CD4-positive, alpha-beta T cell treated with Interleukin-21 for 1 hour (primary cell): ENCODE measurements at places on chromosomes 7 and 10.

GRCh38 chr7:69698109-69698825 lies 100.0 kb downstream of the AUTS2 start:
- no peak for DNase-seq

DNA sequence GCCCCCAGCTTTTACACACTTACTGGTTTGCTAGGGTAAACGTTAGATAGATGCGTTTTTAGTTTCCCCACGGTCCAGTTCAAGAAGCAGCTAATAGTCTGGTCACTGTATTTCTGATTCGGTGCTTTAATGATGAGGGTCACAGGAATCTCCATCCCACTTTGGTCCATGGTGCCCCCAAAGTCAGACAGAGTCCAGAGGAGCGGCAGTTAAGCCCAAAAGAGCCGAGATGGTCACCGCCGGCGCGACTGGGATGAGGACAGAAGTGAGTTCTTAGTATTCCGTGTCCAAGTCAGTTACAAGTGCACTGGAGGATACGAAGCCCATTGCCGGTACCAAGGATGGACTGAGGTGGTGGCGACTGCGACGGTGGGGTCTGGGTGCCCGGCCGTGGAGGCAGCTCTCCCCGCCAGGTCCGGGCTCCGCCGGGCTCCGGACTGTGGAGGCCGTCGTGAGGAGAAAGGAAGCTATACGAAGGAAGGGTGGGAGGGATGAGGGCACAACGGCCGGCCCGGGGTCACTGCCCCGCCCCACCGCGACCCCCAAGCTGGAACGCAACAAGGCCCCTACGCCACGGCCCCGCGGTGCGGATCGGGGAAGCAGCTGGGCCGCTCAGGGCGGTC lies 663 bp downstream of the HERPUD2 start:
- no peak for DNase-seq

GRCh38 chr7:151115836-151116418 lies 29.7 kb downstream of the AGAP3 start:
- DNase-seq = no peak

- no peak for DNase-seq
Observed at GRCh38 chr7:52712938-52713337, 322.5 kb upstream of the POM121L12 start.

DNA sequence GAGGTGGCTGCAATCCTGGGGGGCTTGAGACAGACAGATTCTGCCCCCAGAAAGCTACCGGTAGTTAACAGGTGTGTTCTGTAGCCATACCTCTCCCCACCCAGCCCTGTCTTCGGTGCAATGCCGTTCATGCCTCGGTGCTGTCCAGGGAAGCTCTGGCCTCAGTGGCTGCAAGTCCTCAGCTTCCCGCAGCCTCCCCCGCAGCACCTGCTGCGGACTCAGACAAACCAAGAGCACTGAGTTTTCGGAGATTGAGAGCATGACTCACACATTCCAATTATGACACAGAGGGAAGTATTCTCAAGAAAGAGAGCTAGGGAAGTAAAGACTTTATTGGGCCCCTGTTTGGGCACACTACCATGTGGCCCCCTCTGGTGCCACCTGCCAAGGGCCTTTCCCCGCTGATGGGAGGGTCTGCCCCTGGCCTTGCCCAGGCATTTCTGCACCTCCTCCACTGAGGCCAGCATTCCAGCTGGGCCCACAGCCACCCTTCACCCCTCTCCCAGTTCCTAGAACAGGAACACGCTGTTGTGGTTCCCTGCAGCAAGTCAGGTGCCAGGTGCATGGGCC lies 30.2 kb upstream of the EZH2 start:
- DNase-seq = no peak

GRCh38 chr10:125549653-125550052 lies 133.3 kb downstream of the TEX36 start:
- DNase-seq = no peak

DNA sequence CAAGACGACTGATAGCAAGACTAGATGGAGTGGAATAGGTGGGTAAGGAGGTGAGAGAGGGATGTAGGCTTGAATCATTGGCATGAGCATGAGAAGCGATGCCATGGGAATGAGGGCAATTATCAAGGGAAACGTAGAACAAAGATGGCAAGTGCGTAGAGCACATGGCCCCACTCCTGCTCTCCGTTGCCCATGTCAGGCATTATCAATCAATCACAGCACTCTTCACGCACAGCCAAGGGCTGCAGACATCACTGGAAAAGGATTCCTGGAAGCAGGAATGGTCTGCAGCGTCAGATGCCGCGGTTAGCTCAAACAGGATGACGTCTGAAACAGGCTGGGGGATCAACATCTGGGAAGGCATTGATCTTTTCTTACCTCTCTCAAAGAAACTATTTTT lies 25.6 kb upstream of the GALNTL5 start:
- no peak for DNase-seq
